ENCODE measurements at places on chromosomes 1 and 21. TPM values are rescaled to one million over a fixed set of nuclear protein-coding genes. Genes with fewer than 3 reads are reported as not detected.

GRCh38 chr1:27332536-27333281 lies 9.1 kb upstream of the SYTL1 start:
- H3K27me3 ChIP-seq: no peaks in the 10 kb centered on the region
- H3K27ac ChIP-seq: no peak overlapping the region
- peaks cover 88% of the 10 kb centered on the region for H3K36me3 ChIP-seq
- H3K4me1 ChIP-seq: peaks cover 8% of the 10 kb centered on the region
- H3K4me3 ChIP-seq: no peak overlapping the region

DNA sequence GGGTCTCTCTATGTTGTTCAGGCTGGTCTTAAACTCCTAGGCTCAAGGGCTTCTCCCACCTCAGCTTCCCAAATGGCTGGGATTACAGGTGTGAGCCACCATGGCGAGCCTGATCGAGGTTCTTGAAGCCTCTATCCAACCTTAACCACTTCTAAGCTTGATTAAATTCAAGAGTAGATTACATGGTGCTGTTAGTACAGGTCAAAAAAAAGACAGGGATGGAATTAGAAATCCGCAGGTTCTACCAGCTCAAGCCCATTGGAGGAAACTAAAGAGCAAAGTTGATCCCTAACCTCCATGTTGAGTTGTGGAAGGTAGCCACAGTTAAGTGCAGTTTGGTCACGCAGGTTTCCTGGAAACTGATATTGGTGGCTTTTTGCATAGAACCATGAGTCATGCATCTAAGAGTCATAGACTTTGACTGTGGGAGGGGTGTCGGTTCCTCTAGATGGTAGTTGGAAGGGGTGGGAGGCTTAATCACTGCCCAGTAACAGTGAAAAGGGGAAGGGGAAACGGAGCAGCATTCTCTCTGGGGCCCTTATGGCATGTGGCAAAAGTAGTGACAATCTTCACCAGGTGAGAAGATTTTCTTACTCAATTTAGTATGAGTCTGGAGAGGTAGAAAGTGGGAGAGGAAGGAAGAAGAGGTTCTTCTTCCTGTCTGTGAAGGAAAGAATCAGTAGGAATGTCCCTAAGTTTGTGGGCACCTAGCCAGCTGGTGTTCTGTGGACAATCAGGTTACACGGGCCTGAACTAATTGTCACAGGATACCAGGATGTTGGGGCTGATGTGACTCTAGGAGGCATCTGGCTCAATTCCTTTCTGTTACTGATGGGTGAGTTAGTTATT lies 7.0 kb downstream of the CD53 start:
- peaks cover 6% of the 10 kb centered on the region for H3K4me1 ChIP-seq
- no peak for DNase-seq
- H3K4me3 ChIP-seq: no peak overlapping the region

DNA sequence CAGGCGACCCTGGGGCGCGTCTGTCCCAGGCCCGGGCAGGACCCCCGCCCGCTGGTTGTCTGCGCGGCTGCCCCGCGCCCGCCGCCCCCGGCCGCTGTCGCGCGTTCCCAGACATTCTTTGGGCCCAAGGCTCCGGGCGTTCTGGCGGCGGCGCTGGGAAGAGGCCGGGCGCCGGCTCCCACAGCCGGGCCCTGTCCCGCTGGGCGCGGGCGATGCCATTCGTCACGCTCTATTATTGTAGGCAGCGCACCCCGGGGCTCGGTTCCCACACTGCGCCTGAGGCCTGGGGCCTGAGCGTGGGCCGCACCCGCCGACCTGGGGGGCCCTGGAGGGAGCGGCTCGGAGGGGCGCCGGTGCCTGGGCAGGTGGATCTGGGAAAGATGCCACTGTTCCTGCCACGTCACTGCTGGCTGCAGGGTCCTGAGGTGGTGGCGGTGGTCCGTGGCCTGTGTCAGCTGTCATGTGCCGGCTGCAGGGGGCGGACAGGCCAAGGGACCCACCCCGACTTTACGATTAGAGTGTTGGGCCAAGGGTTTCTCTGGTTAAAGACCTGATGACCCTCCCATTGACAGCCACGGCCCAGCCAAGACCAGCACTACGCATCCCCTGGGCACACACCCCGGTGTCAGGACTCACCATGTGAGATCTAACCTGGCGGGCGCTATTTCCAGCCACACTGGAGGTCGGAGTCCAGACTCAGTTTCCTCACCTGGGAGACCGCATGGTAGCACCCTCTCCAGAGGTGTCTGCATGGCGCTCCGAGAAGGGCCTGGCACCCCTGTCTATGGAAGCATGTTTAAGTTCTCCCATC lies 55.1 kb upstream of the ADARB1 start:
- DNase-seq: peak; percentile 62
- no peaks in the 10 kb centered on the region for H3K4me1 ChIP-seq
- peak overlapping the region; percentile 47 for H3K27ac ChIP-seq
- H3K27me3 ChIP-seq: peaks cover 9% of the 10 kb centered on the region
- peak overlapping the region; percentile 45 for H3K4me3 ChIP-seq

GRCh38 chr1:246179401-246179800 lies 327.7 kb downstream of the SMYD3 start:
- H3K4me3 ChIP-seq: no peak overlapping the region
- DNase-seq: no peak
- H3K27me3 ChIP-seq: no peaks in the 10 kb centered on the region
- H3K4me1 ChIP-seq: no peaks in the 10 kb centered on the region
- no peaks in the 10 kb centered on the region for H3K36me3 ChIP-seq

GRCh38 chr1:79638382-79638781 lies 631.9 kb upstream of the ADGRL4 start:
- no peaks in the 10 kb centered on the region for H3K4me1 ChIP-seq
- DNase-seq: no peak
- H3K4me3 ChIP-seq: no peak overlapping the region
- no peak overlapping the region for H3K27ac ChIP-seq
- H3K36me3 ChIP-seq: no peaks in the 10 kb centered on the region

Gene RXRG
- 9.1 TPM for total RNA-seq

- H3K27ac ChIP-seq: no peak overlapping the region
- H3K36me3 ChIP-seq: peaks cover 12% of the 10 kb centered on the region
- H3K4me3 ChIP-seq: no peak overlapping the region
- H3K4me1 ChIP-seq: no peaks in the 10 kb centered on the region
- no peak for DNase-seq
Observed at GRCh38 chr1:180415985-180416633, 86.3 kb downstream of the ACBD6 start.

DNA sequence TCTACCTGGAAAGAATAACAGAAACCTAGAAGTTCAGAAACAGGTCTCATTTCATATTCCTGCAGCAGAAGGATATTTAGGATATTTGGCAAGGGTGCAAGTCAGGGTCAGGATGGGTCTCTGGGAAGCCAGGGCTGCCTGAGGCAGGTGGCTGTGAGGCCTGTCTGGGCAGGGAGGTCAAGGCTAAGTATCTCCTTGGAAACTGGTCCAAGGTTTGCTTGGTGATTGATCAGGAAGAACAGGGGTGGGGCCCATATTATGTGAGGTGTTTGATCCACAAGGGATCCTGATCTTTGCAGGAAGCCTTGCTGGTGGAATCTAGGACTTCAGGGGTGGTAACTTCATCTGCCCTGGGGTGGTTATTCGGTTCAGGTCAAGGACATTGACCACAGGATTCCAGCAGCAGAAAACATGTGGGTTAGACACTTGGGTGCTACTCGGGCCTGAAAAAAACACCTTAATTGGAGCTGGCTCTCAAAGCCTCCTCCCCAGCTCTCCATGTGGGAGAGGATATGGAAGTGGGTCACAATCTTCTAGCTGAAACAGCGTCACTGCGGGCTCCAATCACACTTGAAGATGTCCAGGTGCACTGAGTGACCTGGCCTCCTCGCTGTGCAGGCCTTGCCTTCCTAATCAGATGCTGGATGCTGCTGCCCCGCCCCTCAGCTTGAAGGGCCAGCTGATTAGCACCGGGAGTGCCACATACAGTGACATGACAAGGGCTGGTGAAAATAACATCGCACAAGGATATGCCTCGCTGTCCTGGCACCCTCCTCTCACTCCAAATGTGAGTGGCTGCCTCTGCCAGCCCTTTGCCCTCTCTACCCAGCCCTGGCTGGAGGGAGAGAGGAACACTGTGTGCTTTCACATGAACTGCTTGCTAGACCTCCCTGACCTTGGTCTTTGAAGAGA lies 8.7 kb downstream of the CTNNBIP1 start:
- peak overlapping the region; percentile 80 for H3K27ac ChIP-seq
- H3K27me3 ChIP-seq: no peaks in the 10 kb centered on the region
- H3K4me1 ChIP-seq: peaks cover 29% of the 10 kb centered on the region
- peak; percentile 89 for DNase-seq

DNA sequence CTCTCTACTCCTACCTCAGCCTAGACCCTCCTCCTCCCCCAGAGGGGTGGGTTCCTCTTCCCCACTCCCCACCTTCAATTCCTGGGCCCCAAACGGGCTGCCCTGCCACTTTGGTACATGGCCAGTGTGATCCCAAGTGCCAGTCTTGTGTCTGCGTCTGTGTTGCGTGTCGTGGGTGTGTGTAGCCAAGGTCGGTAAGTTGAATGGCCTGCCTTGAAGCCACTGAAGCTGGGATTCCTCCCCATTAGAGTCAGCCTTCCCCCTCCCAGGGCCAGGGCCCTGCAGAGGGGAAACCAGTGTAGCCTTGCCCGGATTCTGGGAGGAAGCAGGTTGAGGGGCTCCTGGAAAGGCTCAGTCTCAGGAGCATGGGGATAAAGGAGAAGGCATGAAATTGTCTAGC lies 21.6 kb upstream of the VPS13D start:
- no peaks in the 10 kb centered on the region for H3K27me3 ChIP-seq
- H3K4me1 ChIP-seq: peaks cover 8% of the 10 kb centered on the region
- no peak for DNase-seq
- H3K4me3 ChIP-seq: no peak overlapping the region

DNA sequence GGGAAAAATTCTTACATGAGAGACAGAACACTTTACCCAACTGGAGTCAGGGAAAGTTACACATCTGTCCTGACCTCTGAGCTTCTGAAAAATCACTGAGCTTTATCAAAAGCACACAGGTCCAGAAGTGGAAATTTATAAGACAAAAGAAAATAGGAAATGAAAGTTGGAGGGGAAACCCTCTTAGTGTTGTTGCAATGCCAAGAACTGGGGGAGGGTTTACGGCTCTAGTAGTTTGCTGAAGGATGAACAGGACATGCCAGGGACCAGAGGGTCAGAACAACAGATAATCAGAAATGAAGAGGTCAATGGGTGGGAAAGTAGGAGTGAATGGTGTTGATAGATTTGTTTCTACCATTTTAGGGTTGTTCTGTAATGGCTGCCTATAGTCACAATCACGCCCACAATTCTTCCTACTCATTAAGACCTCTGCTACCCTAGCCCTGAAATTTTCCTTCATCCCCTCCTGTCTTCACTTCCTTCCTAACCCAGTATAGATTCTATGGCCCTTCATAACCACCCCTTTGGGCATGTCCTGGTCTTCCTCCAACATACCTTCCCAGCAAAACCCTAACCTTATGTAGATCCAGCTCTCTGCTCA lies 30.3 kb upstream of the FMOD start:
- no peaks in the 10 kb centered on the region for H3K27me3 ChIP-seq
- no peaks in the 10 kb centered on the region for H3K36me3 ChIP-seq
- H3K4me3 ChIP-seq: no peak overlapping the region
- peaks cover 29% of the 10 kb centered on the region for H3K4me1 ChIP-seq
- H3K27ac ChIP-seq: peak overlapping the region; percentile 51

Gene C1orf87
- 1.7 TPM for total RNA-seq

Gene SSBP3
- 40.4 TPM for total RNA-seq

Gene KCNH1
- not detected for total RNA-seq

GRCh38 chr1:153261281-153262069 lies 2.0 kb downstream of the LORICRIN start:
- peaks cover 44% of the 10 kb centered on the region for H3K27me3 ChIP-seq
- H3K4me1 ChIP-seq: peaks cover 9% of the 10 kb centered on the region
- no peaks in the 10 kb centered on the region for H3K36me3 ChIP-seq
- H3K4me3 ChIP-seq: peak overlapping the region; percentile 38
- no peak overlapping the region for H3K27ac ChIP-seq

DNA sequence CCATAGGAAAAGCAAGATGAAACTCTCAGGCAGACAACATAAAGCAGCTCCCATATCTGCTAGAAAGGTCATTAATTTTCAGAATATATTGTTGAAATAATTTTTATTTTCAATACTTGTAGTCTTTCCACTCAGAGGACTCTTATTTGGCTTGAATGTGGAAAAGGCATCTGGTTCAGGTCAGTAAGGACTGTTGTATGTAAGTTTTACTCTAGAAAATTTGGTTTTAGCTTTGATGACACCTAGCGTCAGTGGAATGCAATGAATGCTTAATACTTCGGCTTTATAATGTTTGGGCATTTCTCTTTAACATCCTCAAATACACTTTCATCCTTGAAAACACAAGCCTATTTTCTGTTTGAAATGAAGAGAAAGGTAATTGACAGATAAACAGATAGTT lies 63.3 kb downstream of the LRRC40 start:
- H3K4me3 ChIP-seq: no peak overlapping the region
- peaks cover 18% of the 10 kb centered on the region for H3K36me3 ChIP-seq
- DNase-seq: no peak
- H3K27ac ChIP-seq: no peak overlapping the region
- H3K27me3 ChIP-seq: no peaks in the 10 kb centered on the region

DNA sequence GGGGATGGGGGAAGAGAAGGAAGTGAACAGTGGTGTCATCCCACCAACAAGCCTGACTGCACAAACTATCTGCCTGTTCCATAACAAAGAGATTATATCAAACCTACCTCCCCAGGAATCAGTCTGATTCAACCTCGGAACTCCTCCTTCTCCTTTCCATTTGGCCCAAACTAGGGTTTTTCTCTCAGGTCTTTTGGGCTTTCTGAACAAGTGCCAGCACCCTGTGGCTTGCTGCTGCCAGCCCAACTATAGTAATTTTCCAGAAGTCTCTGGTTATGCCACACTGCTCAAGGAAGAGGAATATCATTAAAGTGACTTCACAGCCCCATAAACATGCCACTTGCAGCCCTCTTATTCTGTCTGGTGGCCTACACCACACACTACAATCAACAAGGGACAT lies 70.5 kb downstream of the RGS7 start:
- no peak overlapping the region for H3K27ac ChIP-seq
- H3K4me3 ChIP-seq: no peak overlapping the region
- no peaks in the 10 kb centered on the region for H3K4me1 ChIP-seq
- no peak for DNase-seq

DNA sequence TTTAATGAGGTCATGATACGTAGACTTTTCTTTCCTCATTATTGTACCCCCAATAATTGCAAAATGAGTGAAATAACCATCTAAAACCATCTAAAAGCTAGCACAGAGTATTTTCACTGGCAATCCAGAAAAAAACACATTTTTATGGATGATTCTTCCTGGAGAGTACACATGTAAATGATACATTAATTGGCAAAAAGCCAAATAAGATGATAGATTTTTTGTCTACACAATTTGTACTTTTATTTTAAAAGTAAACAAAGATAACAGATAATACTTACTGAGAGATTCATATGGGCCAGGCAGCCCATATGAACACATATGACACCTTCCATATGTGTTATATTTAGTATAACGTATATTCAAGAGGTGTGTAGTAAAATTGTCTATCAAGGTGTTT lies 2.5 kb upstream of the KRTAP19-7 start:
- H3K27me3 ChIP-seq: no peaks in the 10 kb centered on the region
- H3K36me3 ChIP-seq: no peaks in the 10 kb centered on the region
- DNase-seq: no peak
- H3K27ac ChIP-seq: no peak overlapping the region
